Kidney epithelial cell (primary cell): ENCODE measurements at places on chromosomes 6 and 20.

DNA sequence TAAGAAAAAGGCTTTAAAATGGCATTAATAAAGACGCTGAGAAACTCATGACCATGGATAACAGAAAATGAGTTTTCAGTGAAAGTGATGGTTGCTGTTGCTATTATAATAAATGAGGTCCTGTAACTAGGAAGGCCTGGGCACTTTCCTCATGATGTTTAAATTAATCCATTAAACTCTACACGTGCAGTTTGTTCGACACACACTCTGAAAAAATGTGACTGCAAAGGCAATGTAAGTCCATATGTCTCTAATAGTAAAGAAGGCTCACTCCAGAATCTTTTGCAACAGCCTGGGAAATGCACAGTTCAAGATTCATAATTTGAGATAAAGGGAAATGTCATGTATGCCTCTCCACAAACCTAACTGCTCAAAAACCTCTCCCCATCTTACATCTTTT, 153.4 kb downstream of the COL12A1 start:
- DNase-seq, result no peak

- no peak for DNase-seq
Observed at GRCh38 chr6:106488494-106489370, 128.2 kb downstream of the CRYBG1 start.

DNA sequence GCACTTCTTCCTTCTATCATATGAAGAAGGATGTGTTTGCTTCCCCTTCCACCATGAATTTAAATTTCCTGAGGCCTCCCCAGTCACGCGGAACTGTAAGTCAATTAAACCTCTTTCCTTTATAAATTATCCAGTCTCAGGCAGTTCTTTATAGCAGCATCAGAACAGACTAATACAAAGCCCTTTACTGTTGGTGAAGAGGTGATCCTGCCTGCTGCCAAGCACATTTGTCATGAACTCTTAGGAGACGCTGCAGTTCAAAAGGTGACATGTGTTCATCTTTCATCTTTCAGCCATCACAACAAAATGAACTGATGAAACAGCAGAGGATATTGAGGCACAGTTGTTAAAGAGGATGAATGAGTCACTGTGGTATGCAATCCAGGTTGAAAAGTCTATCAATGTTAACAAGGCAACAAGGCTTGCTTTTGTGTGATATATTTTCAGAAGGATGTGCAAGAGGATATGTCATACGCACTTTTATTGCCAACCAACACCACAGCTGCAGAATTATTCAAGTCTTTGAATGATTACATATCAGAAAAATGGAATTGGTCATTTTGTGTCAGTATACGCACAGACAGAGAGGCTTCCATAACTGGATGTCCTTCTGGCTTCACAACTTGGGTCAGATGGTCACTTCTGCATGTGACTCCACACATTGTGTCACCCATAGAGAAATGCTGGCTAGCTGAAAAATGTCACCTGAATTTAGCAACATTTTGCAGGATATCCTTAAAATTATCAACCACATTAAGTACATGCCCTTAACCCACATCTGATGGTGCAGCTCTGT, 52.4 kb upstream of the PLN start:
- peak; percentile 18 for DNase-seq

DNA sequence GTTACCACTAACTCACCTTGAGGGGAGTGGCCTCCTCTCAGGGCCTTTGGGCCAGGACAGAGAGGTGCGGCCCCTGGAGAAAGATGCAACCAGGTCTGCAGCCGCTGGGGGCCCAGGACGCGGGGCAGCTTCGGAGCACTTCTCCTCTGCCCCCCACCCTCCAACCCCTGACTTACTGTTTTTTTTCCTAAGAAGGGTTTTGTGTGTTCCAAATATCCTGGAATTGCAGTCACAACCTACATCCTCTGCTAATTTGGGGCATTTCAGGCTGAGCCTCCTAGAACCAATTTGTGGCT, 1.7 kb downstream of the LINC00237 start:
- no peak for DNase-seq

GRCh38 chr6:105569706-105570105, 166.8 kb upstream of the PREP start:
- no peak for DNase-seq

DNA sequence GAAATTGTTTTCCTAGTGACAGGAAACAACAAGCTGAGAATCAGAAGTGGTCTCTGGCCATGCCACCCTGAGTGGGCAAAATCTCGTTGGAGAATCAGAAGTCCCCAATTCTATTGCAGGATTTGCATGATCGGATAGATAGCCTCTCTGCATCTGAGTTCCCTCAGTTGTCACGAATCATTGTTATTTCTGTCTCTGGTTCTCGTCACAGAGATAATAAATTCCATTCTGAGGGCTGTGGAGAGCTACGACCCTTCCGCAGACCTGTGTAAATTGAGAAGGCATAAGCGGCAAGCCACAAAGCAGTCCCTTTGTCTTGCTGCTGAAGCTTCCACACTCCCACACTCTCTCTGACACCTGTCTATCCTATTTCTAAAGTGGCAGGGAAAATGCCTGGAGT, 102.4 kb upstream of the CNR1 start:
- DNase-seq, result no peak

GRCh38 chr6:27951040-27951439, 6.0 kb upstream of the OR2B6 start:
- DNase-seq, result no peak

DNA sequence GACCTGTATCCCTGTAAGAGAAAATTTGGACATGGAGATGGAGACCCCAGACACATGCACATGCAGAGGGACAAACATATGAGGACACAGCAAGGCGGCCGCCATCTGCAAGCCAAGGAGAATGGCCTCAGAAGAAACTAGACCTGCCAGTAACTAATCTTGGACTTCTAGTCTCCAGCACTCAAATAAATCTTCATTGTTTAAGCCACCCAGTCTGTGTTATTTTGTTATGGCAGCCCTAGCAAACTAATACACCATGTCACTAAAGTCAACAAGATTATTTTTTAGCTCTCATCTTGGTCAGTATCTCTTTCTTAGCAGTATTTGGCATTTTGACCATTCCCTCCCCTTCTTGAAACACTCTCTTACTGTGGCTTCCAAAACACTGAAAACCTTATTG, 26.7 kb downstream of the LATS1 start:
- no peak for DNase-seq

- peak; percentile 16 for DNase-seq
Observed at GRCh38 chr6:75601304-75602245, at the start of gene SENP6. Gene SENP6 (plus strand): TSS chr6:75601880. CDS start chr6:75602525, 645 bp downstream.
